ENCODE measurements at places on chromosomes 12 and 14.

DNA sequence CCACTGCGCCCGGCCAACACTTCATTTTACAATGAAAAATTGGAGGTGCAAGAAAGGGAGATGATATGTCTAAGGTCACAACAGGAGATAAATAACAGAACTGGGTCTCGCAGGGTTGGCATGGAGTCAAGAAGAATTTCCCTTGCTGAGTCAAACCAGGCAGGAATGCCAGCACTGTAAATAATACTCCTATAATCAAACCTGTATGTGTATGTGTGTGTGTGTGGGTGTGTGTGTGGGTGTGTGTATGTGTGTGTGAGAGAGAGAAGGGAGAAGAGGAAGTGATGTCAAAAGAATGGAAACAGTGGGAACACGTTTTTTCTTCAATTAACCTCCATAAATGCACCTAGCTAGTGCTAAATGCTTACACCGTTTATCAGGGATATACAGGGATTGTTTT lies 70.4 kb downstream of the TMEM116 start:
- DNase-seq = no peak

DNA sequence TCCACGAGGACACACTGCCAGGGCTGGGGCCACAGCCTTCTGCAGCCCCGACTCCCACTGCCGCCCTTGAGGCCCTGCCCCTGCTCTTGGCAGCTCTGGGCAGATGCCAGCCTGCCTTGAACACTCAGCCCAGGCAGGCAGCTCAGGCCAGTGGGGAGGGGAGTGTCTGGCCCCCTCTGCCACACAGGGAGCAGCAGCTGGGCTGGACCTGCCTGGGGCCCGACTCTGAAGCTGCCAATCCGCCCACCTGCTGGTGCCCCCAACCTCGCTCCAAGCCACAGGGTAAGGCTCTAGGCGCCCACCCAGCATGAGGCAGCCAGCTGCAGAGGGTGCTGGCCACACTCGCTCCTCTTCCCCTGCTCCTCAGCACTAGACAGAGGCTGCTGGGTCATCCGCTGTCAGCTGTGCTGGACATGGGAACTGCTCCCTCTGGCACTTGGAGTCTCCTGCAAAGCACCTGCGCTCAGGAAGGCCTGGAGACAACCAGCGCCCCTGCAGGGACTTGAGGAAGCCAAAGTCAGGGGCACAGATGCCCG lies 24.6 kb upstream of the NUDT14 start:
- DNase-seq = peak; percentile 23

- DNase-seq = no peak
Observed at GRCh38 chr12:49094975-49095365, 369 bp upstream of the DHH start.

GRCh38 chr14:30223966-30224365 lies 296.3 kb upstream of the PRKD1 start:
- no peak for DNase-seq

DNA sequence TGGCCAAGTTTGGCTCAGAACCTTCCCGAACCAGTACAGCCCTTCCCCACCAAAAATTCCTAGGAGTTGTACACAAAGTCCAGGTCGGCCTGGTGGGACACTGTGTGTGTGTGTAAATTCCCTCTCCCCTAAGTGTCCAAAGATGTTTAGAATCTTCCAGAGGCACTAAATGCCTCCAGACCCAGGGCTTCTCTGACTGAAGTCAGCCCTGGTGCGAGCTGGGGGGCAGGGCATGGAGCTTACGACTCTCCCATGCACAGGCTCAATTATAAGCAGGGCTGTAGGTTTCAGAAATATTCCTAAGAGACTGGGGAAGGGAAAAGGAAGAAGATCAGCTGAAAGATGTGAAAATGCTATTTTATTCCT lies 106.9 kb upstream of the ATF7IP start:
- no peak for DNase-seq

Data from head of caudate nucleus (tissue), 42 donors.